Suppressor macrophage (primary cell): ENCODE measurements at places on chromosomes 1 and 21.
A peak's percentile ranks its signal among the peaks of the same experiment; 100 is the strongest.

- no peak for DNase-seq
Measured at GRCh38 chr21:46173573-46173972, 10.7 kb downstream of the SPATC1L start.

- DNase-seq = no peak
Measured at GRCh38 chr1:106494646-106495045, 561.8 kb upstream of the PRMT6 start.

- DNase-seq = no peak
Measured at GRCh38 chr1:11466416-11466815, 12.5 kb upstream of the DISP3 start.

DNA sequence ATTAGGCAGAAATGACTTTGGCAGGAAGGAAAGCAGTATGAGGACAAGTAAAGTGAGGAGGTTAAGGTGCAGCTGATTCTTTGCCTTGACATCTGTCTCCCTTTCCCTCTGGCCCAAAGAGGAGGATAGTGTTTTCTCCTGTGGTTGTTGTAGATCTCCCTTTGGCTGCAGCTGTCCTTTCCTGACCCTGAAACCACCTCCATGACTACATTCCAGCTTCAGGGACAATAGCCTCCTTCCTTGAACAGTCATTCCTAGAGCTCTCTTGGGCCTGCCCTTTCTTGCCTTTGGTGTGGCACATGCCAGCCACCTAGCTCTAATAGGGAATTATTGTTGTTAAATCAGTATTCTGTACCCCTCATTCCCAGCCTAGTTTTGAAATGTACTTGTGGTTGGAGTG, 6.2 kb downstream of the ZMYM1 start:
- DNase-seq = no peak

- DNase-seq = peak; percentile 77
Measured at GRCh38 chr1:152034654-152035538, 1.9 kb downstream of the S100A11 start.

GRCh38 chr1:84415396-84415795, 17.1 kb downstream of the DNASE2B start:
- DNase-seq = peak; percentile 14

GRCh38 chr1:115939455-115939854, 36.9 kb upstream of the SLC22A15 start:
- no peak for DNase-seq

GRCh38 chr21:41683815-41684214, 83.0 kb downstream of the RIPK4 start:
- no peak for DNase-seq

GRCh38 chr1:58441699-58442098, 104.8 kb downstream of the OMA1 start:
- DNase-seq = no peak

- DNase-seq = no peak
Measured at GRCh38 chr1:214927796-214928195, 154.7 kb upstream of the KCNK2 start.

GRCh38 chr1:222798116-222798515, 16.7 kb upstream of the DISP1 start:
- DNase-seq = no peak

DNA sequence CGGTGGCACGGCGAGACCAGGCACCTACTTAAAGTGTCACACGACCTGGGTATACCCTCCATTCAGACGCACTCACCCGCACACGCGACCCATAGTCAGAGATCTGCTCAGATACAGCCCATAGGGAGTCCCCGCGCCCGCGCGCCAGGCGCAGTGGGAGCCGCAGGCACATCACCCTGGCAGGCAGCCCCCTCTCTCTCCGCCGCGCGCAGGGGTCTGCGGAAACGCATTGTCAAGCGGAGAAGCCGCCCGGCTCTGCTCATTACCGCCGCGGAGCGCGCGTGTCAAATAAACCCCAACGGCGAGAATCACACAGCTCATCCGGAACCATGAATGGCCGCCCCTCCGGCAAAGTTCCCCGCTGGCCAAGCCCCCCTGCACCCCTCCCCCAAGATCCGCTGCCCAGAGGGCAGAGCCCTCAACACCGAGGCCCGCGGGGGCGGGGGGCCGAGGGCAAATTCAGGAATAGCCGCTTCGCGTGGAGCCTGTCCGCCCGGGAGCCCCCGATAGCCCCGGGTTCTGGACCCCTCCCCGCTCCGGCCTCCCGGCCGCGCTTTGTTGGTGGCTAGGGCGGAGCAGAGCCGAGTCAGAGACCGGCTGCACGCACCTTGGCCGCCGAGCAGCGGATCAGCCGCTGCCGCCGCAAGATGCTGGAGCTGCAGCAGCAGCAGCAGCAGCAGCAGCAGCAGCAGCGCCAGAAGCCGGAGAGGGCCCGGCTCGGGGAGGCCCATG, 522 bp downstream of the LRP8 start:
- DNase-seq = peak; percentile 62
